ENCODE measurements at places on chromosomes 5 and 9. TPM values are rescaled to one million over a fixed set of nuclear protein-coding genes. Genes with fewer than 3 reads are reported as not detected.

- no peak overlapping the region for H3K4me3 ChIP-seq
- no peaks in the 10 kb centered on the region for H3K27me3 ChIP-seq
- H3K4me1 ChIP-seq = no peaks in the 10 kb centered on the region
Measured at GRCh38 chr9:96222132-96222531, 79.8 kb downstream of the HSD17B3 start.

DNA sequence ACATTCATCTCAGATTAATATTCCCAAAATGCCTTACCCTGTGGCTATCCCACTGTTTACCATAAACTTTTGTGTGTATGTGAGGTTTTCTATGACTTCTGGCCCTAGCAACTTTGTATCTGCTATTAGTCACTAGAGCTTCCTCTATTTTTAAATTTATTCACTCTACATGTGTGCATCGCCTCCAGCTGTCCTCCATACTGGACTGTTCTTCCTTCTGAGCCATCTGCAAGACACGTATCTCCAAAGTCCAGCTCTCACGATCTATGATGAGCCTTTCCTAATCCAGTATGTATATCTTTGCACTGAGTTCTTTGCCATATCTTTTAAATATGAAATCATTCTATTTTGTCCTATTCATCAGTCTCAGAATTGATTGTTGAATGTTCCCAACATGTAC lies 1.7 kb upstream of the GNG10 start:
- H3K27me3 ChIP-seq = no peaks in the 10 kb centered on the region
- no peak overlapping the region for H3K27ac ChIP-seq
- H3K36me3 ChIP-seq = no peaks in the 10 kb centered on the region

GRCh38 chr9:136554870-136555269 lies 9.0 kb upstream of the NOTCH1 start:
- no peak overlapping the region for H3K4me3 ChIP-seq

GRCh38 chr9:136964171-136964689 lies 12.2 kb downstream of the LCN12 start:
- H3K27ac ChIP-seq = no peak overlapping the region
- H3K27me3 ChIP-seq = no peaks in the 10 kb centered on the region
- H3K4me3 ChIP-seq = no peak overlapping the region
- H3K36me3 ChIP-seq = no peaks in the 10 kb centered on the region
- H3K4me1 ChIP-seq = peaks cover 5% of the 10 kb centered on the region

- no peak overlapping the region for H3K4me3 ChIP-seq
- H3K27ac ChIP-seq = no peak overlapping the region
- H3K4me1 ChIP-seq = no peaks in the 10 kb centered on the region
- no peaks in the 10 kb centered on the region for H3K36me3 ChIP-seq
- no peak for DNase-seq
Measured at GRCh38 chr5:111232311-111233051, 8.3 kb downstream of the CAMK4 start.

Gene PAPPA
- 1.2 TPM for total RNA-seq

Measured in Panc1 (cell line).